ENCODE measurements at places on chromosomes 4 and X.

DNA sequence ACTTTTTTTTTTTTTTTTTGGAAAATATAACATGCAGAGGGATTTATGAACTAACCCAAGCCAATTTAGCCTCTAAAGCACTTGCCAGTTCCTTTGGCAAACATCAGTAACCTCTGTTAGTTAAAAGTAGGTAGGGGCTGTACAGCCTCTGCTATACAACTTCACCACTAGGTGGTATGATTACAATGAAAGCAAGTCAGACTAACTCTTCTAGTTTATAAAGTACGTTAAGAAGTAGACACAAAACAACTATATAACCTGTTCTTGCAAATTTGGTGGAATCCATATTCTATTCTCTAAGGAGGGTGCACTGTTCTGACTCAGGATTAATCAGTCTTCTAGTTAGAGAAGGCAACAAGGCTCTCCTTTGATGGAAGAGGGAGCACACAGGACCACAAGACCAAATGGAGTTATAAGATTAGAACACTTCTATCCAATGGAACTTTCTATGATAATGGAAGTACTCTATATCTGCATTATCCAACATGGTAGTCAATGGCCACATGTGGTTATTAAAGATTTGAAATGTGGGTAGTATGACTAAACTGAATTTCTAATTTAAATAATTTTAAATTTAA, 12.8 kb downstream of the AIMP1 start:
- peak; percentile 78 for DNase-seq

DNA sequence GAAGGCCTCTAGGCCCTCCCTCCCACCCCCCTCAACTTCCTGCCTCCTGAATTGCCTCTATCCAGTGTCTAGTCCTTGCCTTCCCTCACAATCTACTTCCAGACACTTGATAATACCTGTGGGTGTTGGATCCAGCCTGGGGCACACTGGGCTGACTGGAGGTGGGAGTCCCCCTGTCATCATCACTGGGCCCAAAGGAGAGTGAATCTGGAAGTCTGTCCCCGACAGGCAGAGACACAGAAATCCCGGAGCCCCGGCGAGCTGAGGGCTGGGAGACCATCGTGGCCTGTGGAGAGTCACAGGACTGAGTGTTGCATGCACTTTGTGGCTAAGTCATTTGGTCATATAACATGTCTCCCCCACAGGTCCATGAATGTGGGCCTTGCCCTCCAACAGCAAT, 8.4 kb upstream of the SYP start:
- DNase-seq: no peak

DNA sequence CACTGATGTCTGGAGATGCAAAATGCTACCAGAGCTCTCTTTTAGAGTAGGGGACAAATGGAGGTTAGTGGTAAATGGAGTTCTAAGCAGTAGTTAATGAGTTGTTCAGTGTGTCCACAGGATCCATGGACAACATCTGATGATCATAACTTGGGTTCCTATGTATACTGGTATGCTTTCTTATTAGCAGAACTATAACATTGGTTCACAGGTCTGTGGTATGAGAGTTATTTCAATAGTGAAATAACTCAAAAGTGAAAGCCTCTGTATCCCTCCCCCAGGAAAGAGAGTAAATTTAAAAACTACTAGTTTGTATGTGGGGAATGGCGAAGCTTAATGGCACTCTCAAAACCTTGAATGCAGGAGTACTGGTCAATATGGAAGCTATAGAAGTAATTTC, 363.5 kb upstream of the EMCN start:
- DNase-seq: no peak

DNA sequence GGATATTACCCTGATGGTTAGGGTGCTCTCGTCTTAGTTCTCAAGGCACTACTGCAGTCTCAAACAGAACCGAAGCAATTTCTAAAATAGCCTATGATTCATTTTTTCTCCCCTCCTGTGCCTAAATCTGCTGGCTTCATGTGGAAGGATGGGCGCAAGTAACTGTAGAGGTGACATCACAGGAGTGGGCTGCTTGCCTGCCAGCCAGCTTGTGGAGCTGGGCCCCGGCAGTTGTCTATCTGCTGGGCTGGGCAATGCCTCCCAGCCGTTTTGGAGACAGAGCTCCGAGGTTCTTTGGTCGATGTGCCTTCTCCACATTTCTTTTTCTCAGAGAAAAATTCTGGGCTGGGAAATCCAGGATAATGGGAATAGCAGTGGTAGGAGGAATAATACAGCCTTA, 34.3 kb upstream of the CITED1 start:
- no peak for DNase-seq

- no peak for DNase-seq
These were observed 99.6 kb upstream of the SHOX start for GRCh38 chrX:530726-531610.

GRCh38 chrX:148466292-148466691, 34.1 kb upstream of the AFF2 start:
- DNase-seq: no peak

- DNase-seq: no peak
These were observed 41.5 kb downstream of the SEL1L3 start for GRCh38 chr4:25821267-25821666.

DNA sequence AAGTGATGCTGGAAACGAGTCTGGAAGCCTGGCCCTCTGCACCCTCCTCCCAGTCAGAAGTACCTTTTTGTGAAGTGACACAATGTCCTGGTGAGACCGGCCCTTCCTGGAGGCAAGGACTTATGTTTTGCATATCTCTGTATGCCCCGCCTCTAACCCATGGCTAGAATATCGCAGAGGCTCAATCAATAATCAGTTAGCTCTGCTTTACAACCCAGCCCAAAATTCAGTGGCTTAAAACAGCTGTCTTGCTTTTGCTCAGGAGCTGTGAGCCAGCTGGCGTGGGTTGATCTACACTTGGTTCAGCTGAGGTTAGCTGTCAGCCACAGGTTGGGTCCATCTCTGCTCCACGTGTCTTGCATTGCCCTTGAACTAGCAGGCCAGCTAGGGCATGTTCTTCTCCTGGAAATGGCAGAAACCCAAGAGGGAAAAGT, 98.8 kb upstream of the METTL14 start:
- DNase-seq: no peak

GRCh38 chr4:124104101-124104500, 608.4 kb downstream of the ANKRD50 start:
- no peak for DNase-seq

- no peak for DNase-seq
These were observed 9.1 kb downstream of the OCRL start for GRCh38 chrX:129549124-129549523.

DNA sequence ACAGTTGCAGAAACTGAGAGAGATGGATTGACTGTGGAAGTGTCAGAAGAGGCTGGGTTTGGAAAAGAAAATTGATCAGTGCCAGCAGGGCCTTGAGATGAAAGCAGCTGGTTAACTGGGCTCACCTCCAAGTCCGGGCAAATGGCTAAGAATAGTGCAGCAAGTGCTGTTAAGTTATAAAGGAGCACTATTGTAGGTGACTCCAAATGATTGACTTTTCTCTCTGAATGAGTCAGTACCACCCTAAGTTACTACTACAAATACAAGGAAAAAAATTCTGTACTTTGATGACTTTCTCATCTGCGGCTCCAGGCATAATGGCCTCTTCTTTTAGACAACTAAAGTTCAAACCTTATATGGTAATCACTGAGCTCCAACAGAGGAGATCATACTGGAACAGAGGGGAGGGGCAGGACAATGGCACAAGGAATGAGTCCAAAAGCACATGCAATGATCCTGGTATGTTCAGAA, 733.4 kb upstream of the INTU start:
- DNase-seq: peak; percentile 77

DNA sequence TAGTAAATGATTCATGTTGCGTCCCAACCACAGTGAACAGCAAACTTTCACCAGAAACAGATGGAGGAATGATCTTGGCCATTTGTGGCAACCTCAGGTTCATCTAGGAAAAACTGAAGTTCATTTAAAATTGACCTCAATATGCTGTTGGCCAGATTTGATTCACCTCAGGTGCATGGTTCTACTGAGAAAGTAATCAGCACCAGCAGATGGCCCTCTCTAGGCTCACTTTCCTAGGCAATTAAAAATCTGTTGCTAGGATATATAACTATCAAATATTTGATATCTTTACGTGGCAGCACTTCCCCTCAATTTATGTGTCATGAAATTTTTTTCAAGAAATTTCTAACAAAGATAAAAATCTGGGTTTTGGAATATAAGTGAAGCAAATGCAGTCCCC, 344.7 kb downstream of the GALNTL6 start:
- DNase-seq: no peak

- no peak for DNase-seq
These were observed 500.4 kb upstream of the HS3ST1 start for GRCh38 chr4:11929080-11929479.

DNA sequence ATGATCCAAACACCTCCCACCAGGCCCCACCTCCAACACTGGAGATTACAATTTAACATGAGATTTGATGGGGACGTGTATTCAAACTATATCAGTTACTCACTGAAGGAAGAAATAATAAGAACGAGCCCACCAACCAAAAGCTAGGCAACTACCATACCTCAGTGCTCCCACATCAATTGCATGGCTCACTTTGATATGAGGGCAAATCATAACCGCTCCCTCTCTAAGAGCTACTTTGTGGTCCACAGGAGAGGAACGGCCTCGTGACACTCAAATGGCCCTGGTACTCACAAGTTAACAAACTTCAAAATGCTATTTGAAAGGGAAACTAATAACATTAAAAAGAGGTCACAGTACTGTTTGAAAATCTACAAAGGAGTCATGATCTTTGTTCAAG, 170.7 kb upstream of the SLC7A11 start:
- DNase-seq: no peak

DNA sequence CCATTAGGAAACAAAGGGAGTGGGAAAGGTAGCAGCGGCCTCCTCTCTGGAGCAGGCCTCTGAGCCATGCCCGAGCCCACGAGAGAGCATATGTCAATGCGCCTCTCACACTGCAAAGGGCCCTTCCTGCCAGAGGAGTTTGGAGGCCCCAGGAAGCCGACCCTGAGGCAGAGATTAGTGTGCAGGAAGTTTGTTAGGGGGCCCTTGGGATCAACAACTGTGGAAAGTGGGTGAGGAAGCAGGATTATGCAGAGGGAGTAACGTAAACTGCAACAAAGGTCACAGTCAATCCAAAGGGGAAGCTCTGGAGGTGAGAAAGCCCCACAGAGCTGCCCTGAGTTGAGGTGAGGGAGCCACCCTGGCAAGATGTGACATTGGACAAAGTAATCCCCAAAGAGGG, 17.4 kb downstream of the RTL5 start:
- no peak for DNase-seq

- DNase-seq: peak; percentile 23
These were observed 25.7 kb downstream of the USP53 start for GRCh38 chr4:119238068-119238722.

GRCh38 chr4:114626196-114626595, 27.6 kb downstream of the UGT8 start:
- no peak for DNase-seq

GRCh38 chrX:37607243-37607642, 35.8 kb downstream of the LANCL3 start:
- DNase-seq: no peak

- DNase-seq: no peak
These were observed 60.4 kb upstream of the BCOR start for GRCh38 chrX:40158036-40158706.

GRCh38 chr4:185270885-185271284, 61.5 kb downstream of the SNX25 start:
- DNase-seq: no peak

DNA sequence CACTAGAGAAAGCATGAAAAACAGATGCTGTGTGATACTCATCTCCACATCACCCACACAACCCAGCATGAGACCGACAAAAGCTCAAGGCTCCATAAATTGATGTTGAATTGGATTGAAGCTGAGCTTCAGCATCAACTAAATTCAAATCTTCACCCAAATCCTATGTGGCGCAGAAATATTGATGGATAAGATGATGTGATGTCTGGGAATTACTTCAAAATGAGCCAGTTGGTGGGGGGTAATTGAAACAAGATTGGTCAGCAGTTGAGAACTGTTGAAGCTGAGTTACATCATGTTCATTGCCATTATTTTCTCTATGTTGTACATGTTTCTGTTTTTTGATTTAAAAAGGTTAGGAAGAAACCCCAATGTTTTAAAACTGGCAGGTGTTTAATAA, 166.5 kb upstream of the STS start:
- DNase-seq: no peak

DNA sequence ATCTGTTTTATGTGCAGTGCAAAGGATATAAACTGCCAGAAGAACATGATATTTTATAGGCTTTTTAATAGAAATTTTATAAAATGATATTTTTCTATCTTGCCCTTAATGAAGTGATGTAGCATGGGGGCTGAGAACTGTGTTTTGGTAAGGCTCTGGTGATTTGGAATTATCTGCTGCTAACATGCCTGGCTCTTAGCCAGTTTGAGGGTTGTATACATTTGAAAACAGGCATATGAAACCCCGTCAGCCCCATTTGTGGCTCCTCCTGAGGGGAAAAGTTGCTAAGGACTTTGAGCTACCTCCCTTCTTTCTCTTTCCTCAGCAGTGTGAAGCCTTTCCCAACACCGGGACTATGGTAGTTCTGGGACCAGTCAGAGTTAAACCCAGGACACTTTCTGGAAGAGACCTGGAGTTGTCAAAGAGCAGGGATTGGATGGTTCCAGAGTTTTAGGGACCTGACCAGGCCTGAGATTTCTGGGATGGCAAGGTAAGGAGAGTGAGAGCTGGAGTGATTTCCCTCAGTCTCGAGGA, 4.7 kb downstream of the SFRP2 start:
- no peak for DNase-seq

- DNase-seq: no peak
These were observed 6.1 kb upstream of the EFHC2 start for GRCh38 chrX:44349561-44349960.

DNA sequence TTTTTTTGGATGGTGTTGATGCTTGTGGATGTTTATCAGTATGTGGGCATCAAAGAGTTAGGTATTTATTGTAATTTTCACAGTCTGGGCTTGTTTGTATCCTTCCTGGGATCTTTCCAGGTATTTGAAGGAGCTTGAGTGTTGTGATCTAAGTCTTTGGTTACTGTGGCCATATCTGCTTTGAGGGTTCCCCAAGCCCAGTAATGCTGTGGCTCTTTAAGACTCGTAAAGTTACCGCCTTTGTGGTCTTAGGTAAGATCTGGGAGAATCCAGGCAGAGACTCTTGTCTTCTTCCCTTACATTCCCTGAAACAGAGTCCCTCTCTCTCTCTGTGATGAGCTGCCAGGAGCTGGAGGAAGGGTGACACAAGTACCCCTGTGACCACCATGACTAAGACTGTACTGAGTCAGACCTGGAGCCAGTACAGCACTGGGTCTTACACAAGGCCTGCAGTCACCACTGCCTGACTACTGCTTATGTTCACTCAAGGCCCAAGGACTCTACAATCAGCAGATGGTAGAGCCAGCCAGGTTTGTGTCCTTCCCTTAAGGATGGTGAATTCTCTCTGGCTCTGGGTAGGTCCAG, 62.2 kb downstream of the FMR1NB start:
- no peak for DNase-seq

GRCh38 chr4:14856062-14856933, 146.0 kb upstream of the CPEB2 start:
- peak; percentile 100 for DNase-seq

GRCh38 chr4:186351668-186352194, 85.7 kb downstream of the F11 start:
- no peak for DNase-seq

Measured in choroid plexus epithelial cell (primary cell).